Non-pigmented ciliary epithelial cell (primary cell): ENCODE measurements at places on chromosomes 13 and 19.

DNA sequence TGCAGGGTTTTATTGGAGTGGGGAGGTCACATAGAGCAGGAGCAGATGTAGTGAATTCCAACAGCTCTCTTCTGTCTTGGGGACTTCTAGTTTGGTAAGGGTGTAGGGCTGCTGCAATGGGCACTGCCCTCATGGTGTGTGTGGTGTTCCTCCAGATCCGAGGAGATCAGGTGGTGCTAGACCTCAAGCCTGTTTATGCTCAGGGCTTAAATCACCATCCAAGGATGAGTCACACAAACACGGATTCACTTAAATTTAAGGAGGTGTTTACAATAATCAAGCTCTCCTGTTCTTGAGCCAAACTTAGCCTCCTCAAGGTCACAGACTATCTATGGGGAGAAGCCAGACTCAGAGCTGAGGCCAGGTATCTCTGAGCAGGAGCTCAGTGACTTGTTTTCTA lies 23.0 kb downstream of the HS6ST3 start:
- DNase-seq: no peak

- DNase-seq: no peak
Measured at GRCh38 chr19:38252941-38253691, 3.1 kb downstream of the PPP1R14A start.

GRCh38 chr13:89115307-89115706 lies 1444.1 kb downstream of the SLITRK5 start:
- DNase-seq: no peak

GRCh38 chr13:113740661-113741060 lies 18.4 kb upstream of the TMEM255B start:
- no peak for DNase-seq

DNA sequence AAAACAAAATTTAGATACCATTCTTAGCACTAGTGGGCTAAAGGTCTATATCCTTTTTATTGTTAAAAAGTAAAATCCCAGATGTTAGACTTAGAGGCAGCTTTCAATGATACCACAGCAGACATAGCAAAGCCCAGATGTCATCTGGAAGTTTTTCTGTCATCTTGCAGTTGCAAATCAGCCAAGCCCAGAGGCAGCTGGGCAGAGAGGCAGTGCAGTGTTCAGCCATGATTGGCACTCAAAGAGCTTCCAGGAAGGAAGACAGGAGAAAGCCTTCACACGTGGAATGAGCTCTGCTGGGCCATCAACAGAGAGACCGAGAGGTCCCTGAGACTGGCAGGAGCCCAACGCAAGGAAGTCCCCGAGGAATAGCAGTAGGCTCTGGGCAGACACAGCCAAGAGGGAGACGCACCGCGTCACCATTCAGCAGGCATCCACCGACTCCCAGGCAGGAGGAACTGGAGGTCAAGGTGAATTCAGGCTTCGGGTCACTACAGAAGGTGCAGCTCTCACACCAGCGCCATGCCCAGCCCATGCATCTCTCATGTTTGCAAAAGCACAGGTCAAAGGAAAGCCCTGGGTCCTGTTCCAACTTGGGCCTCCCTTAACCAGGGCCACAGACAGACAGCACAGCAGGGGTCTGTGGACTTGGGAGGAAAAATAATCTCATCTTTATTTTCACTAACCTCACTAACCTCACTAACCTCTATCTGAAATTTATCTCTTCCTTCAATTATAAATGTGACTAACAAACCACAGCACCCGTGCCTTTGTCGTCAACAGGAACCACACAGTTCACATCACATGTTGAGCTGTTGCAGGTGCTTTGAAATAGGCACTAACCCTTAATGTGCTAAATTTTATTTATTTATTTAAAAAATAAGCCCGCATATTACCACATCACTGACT lies 54.9 kb downstream of the TUBGCP3 start:
- no peak for DNase-seq

GRCh38 chr13:31204592-31204991 lies 4.8 kb downstream of the B3GLCT start:
- DNase-seq: peak; percentile 34

DNA sequence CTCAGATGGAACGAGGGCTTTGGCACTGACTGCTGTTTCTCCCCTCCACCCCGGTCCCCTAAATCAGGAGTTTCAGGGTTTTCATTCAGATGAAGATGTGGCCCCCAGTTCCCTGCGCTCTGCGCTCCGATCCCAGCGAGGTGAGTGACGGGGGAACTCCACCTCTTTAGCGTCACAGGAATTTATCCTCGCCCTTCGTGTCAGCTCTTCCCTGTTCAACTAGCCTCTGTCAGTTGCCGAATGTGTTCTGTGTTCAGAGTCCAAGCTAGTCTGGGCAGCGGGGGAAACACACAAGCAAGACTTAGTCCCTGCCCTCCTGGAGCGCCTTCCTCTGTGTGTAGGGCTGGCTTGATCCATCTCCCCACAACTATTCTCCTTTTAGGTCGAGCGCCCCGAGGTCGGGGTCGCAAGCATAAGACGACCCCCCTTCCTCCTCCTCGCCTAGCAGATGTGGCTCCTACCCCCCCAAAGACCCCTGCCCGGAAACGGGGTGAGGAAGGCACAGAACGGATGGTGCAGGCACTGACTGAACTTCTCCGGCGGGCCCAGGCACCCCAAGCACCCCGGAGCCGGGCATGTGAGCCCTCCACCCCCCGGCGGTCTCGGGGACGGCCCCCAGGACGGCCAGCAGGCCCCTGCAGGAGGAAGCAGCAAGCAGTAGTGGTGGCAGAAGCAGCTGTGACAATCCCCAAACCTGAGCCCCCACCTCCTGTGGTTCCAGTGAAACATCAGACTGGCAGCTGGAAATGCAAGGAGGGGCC lies 1.8 kb downstream of the KMT2B start:
- DNase-seq: no peak

DNA sequence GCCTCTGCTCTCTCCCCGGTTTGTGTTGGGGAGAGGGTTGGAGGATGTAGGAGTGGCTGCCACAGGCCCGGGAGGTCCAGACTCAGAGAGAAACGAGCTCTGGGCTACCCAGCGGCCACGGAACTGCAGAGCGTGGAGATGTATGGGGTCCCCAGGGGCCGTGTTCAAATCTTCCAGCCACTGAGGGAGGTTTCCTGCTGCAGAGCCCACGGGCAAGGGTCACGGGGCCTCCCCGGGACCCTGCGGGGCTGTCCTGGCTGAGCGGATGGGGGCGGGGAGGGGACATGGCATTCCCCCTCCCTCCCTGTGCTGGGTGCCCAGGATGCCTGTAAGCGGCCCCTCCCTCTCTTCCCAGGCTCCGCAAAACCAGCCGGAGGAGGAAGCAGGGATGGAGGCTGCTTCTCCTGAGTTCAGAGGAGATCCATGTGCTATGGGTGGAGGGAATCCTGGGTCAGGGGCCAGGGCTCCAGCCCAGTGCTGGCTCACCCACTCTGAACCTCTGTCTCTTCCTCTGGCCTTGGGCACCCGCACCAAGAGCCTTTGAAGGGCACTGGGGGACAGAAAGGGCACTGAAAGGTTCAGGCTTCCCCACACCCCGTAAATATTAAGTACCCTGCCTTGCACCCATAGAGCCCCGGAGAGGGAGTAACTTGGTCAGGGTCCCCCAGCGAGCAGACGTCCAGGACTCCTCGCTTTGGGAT lies 22.6 kb downstream of the SMIM24 start:
- DNase-seq: no peak

GRCh38 chr19:2523630-2524311 lies 47.8 kb downstream of the GADD45B start:
- peak; percentile 32 for DNase-seq

DNA sequence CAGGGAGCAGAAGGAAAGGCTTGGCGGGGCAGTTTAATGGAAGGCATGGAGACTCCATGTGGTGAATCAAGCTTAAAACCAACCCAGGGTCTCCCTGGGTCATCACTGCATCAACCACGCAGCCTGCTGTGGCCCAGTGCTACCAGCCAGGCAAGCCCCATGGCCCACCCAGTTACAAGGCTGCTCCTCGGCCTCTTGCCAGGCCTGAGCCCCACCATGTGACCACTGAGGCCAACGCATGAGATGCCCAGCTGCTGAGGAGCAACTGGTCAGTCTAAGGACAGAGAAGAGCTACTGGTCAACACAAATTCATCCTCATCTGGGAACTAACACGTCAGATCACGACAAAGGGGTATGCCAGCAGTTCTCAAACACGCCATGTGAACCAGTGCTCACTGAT lies 15.4 kb upstream of the KPTN start:
- DNase-seq: no peak

DNA sequence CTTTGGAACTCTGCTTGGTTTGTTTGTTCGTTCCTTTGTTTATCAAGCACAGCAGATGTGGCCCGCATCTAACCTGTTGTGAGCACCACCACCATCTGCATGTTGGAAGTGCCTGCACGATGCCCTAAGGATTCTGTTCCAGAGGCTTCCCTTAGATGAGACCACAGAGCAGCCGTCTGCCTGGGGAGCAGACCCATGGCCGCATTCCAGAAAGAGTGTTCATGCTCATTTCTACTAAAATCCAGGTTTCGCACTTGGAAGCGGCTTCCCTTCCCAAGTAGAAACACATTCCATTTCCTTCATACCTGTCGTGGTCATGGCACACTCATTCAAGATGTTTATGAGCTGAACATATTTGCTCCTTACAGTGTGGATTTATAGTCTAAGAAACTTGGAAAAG lies 27.2 kb downstream of the COL4A2 start:
- no peak for DNase-seq

- DNase-seq: no peak
Measured at GRCh38 chr13:52652980-52653303, 306 bp downstream of the SUGT1 start.

GRCh38 chr19:30379841-30380610 lies 7.8 kb downstream of the ZNF536 start:
- no peak for DNase-seq

- DNase-seq: peak; percentile 78
Measured at GRCh38 chr19:11324079-11324661, 15.3 kb downstream of the RAB3D start.

- DNase-seq: no peak
Measured at GRCh38 chr19:57664269-57665127, 4.2 kb upstream of the ZSCAN4 start.

DNA sequence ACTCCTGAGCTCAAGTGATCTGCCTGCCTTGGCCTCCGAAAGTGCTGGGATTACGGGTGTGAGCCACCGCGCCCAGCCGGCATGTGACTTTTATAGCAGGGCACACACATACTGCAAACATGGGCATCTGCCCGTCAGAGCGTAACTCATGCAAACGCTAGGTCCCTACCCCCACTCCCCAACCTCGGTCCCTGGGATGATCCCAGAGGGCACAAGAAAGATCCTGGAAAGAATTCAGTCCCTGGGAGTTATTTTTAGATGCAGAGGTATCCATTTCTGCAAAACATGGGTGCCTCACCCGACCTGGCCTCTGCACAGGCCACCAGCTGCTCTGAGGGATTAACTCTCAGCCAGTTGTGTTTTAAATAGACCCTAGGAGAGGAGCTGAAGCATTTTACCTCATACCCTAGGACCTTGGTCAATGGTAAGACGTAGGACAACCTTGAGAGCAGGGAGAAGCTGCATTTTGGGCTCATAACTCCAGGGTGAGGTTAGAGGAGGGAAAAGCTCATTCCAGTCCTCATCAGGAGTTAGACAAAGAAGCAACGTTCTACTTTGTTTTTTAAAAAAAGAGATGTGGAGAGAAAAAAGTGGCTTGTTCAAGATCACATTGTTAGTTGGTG lies 10.8 kb downstream of the TMEM38A start:
- DNase-seq: no peak

GRCh38 chr13:48579165-48579918 lies 46.5 kb upstream of the RCBTB2 start:
- no peak for DNase-seq

GRCh38 chr13:32114284-32114950 lies 82.8 kb downstream of the FRY start:
- DNase-seq: no peak

- no peak for DNase-seq
Measured at GRCh38 chr13:23923031-23923430, 25.7 kb upstream of the C1QTNF9B start.

DNA sequence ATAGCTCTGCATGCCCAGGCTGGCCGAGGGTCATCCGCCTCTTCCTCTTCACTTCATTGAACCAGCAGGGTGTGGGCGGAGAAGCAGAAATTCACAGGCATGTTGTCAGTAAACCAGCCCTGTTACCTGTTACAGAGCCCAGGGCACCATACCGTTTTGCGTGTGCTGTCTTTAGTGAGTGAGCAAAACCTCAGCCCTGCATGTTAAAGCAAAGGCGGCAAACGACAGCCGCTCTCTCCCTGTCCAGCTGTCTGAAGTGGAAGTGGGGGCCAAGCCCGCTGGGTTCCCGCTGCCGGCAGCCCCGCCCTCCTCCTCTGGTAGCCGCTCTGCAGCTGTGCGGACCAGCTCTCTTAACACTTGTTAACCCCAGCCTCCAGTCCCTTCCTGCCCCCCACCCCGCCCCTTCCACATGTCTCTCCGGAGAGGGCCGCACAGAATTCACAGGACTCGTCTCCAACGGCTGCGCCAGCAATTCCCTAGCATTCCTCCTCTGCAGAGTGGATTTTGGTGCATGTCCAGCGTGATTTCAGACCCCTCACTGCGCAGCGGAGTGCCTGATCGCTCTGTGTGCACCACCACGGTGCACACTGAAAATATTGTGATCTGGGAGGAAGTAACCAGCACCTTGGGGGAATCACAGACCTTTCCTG lies 12.7 kb downstream of the KLHL26 start:
- DNase-seq: no peak

GRCh38 chr13:100824366-100824765 lies 149.8 kb upstream of the TMTC4 start:
- DNase-seq: no peak

- no peak for DNase-seq
Measured at GRCh38 chr19:3642987-3643673, 16.5 kb upstream of the CACTIN start.

GRCh38 chr13:76958841-76959432 lies 10.6 kb downstream of the ACOD1 start:
- DNase-seq: no peak

GRCh38 chr13:28394422-28394821 lies 100.5 kb downstream of the FLT1 start:
- DNase-seq: no peak

DNA sequence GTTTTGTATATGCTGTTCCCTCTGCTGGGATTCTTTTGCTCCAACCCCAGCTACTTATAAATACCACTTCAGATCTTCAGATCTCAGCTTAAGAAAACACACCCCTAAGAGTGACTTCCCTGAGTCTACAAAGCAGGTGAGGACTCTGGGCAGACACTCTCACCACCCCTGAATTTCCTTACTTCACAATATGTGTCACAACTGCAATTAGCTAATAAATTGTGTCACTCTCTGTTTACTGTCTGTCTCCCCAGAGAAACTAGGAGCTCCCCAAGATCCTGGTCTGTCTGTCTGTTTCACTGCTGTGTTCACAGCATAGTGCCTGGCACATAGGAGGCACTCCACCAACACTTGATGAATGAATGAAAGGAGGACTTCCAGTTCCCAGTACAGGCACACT lies 14.4 kb downstream of the CEBPA start:
- DNase-seq: no peak

GRCh38 chr19:27746691-27747380 lies 1466.1 kb downstream of the UQCRFS1 start:
- no peak for DNase-seq

GRCh38 chr13:111622051-111622531 lies 301.6 kb downstream of the TEX29 start:
- DNase-seq: no peak

- no peak for DNase-seq
Measured at GRCh38 chr19:15300533-15301197, 31.7 kb downstream of the BRD4 start.
